SK-MEL-5 (cell line): ENCODE measurements at places on chromosomes 2 and 18. TPM values are rescaled to one million over a fixed set of nuclear protein-coding genes. Genes with fewer than 3 reads are reported as not detected.

DNA sequence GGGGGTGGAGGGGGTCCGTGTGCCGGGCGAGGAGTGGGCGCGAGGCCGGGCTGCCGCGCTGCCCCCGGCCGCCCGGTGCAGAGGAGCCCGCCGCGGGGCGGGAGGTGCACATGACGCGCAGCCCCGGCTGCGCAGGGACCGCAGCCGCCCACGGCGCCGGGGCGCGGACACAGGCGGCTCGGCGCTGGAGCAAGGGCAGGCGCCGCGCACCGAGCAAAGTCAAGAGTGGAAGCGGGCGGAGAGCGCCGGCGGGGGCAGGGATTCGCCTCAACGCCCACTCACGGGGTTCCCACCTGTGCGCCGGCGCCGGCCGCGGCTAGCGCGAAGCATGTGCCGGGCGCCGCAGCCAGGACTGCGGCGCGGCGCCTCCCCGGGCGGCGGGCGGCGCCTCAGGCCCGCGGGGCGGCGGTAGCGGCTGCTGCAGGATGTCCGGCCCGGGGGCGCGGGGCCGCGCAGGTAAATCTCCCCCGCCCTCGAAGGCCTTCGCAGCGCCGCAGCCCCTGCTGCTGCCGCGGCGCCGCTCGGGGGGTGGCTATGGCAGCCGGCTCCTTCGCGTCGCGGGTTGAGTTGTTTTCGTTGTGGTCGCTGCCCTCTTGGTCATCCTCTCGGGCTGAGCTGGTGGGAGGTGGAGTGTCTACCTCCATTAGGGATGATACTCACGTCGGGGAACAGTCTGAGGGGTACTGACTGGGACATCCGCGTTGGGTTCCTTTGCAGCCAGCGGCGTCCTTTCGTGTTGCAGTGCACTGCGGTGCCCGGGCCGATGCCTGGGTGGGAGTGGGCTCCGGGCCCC is 216.3 kb upstream of the DTNA start:
- DNase-seq: no peak

DNA sequence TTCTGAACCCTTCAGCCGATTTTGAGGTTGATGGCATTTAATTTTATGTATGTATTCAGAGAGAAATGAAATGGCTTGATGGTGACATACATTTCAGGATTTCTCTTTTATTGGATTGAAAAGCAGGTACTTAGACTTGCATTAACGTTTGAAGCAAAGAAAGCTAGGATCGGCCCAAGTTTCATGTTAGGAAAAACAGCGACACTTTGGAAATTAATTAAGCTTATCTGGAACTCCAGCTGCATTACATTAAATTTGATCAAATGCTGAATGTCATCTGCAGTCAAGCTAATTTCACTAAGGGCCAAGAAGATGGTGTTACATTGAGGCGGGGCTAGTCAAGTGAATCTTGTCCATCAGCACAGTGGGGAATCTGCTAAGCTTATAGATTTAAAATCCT is 441.8 kb downstream of the IRS1 start:
- DNase-seq: no peak

GRCh38 chr2:97659256-97660043 is 4.4 kb downstream of the ACTR1B start:
- no peak for DNase-seq

DNA sequence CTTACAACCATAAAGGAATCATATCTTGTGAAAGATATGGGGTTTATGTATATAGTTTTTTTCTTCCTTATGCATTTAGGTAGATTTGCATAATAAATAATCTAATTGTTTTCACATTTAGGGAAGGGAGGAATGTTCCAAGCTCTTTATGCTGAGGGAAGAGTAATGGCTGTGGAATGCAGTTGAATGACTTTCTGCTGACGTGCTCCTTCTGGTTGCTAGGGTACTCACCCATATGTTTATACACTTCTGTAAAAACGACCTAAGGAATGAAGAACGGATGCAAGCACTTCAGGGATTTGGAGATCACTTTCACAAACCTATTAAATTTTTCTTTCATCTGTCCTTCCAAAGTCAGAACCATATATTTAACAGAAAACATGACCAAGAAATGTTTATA is 29.2 kb upstream of the PPP4R1 start:
- peak; percentile 63 for DNase-seq

DNA sequence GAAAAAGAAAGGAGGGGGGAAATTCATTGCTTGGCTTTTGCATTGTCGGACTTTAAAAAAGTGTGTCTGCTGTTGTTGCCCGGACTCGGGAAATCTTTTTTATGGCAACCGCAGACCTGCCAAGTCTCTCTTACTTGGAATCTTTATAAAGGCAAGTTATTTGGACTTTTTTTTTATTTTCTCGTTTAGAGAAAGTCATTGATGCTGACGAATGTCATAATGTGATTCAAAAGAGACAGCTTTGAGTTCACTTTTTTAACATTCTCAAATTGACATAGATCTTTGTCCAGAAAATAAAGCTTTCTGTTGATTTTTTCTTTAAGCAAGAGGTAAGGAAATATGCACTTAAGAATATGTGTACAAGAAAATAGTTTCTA is 651 bp upstream of the ZNF521 start:
- no peak for DNase-seq

GRCh38 chr18:10121028-10121427 is 207.2 kb downstream of the VAPA start:
- no peak for DNase-seq

The SIX2 gene
- total RNA-seq: not detected in 2 replicates

The AGXT gene
- total RNA-seq: 0.16 TPM in 1 of 2 replicates, not detected in the other

The LOXHD1 gene
- total RNA-seq: not detected in 2 replicates
